DMS79 treated with DMSO at 0.1 percent for 48 hours (cell line): ENCODE measurements at places on chromosomes 6 and 20.

DNA sequence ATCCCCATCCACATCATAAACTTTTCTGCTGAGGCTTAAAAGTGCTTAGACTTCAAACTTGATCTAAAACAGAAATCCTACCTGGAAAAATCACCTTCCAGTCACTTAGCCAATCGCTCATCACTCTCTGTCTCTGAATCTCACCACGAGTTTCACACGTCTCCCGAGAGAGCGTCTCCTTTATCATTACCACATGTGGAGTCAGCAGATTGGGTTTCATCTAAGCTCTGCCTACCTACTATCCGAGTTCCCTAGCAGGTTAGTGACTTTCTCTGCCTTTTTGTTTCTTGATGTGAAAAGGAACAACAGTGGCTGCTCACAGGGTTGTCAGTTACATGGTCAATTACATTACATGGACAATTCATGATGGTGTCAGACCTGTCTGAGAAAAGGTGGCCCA lies 286.2 kb downstream of the ESR1 start:
- DNase-seq: no peak

GRCh38 chr6:41736186-41736733 lies 852 bp upstream of the TFEB start:
- DNase-seq: no peak

DNA sequence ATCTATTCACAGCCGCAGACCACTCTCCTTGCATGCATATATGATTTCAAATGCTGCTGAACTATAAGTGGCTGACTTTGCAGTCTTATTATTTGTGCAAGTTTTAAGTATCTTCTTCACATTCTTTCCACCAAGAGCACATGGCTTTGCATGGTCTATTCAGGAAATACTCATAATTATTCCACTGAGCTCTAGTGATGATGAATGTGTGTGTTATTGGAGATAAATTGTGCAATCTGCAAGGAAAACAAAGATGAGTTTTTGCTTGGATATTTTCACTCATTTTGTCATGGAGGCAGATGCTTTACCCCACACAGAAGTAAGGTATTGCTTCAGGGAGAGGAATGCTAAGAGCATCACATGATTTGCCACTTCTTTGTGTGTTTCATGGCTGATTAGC lies 764.6 kb downstream of the TBC1D32 start:
- no peak for DNase-seq

- DNase-seq: no peak
Measured at GRCh38 chr6:24233813-24234442, 107.9 kb downstream of the NRSN1 start.

- no peak for DNase-seq
Measured at GRCh38 chr6:76719449-76719848, 647.0 kb upstream of the IMPG1 start.

- peak; percentile 44 for DNase-seq
Measured at GRCh38 chr6:125301435-125302391, at the start of gene HDDC2. Gene HDDC2, minus strand, starts transcription at chr6:125301967. Its CDS starts 35 bp downstream, at chr6:125301932.

- DNase-seq: no peak
Measured at GRCh38 chr6:167826896-167827582, at the start of gene AFDN. Gene AFDN, plus strand, starts transcription at chr6:167826911. Its CDS starts 222 bp downstream, at chr6:167827133.

DNA sequence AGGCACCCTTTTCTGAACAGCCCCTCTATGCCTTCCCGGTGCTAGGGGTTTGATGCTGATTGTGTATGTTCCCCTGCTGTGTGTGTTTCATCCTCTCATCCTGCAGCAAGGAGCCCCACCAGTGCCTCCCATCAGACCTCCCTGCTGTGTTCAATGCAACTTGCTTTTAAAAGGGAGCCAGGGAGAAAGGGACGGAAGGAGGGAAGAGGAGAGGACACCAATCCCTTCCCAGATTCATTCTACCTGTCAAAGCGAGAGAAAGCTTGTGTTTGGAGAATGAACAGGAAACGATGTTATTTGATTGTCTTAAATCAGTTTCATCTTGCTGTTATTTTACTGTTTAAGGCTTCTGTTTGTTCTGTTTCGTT lies 259.2 kb downstream of the ADGB start:
- DNase-seq: no peak

- DNase-seq: peak; percentile 17
Measured at GRCh38 chr6:106097411-106098231, 11.5 kb downstream of the PRDM1 start.

- DNase-seq: no peak
Measured at GRCh38 chr6:147133669-147134068, 70.5 kb upstream of the STXBP5 start.

DNA sequence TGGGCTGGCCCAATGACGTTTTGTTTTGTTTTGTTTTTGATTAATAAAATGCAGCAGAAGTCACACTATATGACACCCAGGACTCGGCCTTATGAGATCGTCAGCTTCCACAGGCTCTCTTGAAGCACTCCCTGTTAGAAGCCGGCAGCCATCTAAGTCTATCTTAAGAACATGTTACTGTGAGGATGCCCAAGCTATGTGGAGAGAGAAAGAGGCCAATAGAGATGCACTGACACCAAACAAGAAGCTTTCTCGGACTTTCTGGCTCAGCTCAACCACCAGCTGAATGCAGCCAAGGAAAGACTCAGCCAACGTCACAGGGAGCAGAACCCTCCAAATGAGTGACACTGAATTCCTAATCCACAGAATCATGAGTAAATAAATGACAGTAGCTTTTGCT lies 14.0 kb downstream of the SGK1 start:
- DNase-seq: no peak

DNA sequence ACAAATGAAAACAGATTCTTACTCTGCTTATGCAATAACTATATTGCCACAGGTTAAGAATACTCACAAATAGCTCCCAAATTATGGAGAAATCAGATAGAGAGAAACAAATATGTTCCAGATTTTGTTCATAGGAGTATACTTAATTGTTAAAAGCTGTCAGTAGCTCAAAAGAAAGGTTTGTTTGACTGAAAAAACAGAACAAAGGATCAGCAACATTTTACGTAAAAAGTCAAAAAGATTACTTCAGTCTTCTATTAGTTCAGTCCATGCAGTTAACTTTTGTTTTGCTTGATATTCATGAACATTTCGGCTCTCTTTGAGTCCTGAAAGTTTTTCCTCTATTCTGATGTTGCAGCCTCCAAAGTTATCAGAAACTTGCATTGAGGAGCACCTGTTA lies 13.4 kb upstream of the NANP start:
- no peak for DNase-seq

- no peak for DNase-seq
Measured at GRCh38 chr6:92688342-92688741, 731.0 kb downstream of the EPHA7 start.

DNA sequence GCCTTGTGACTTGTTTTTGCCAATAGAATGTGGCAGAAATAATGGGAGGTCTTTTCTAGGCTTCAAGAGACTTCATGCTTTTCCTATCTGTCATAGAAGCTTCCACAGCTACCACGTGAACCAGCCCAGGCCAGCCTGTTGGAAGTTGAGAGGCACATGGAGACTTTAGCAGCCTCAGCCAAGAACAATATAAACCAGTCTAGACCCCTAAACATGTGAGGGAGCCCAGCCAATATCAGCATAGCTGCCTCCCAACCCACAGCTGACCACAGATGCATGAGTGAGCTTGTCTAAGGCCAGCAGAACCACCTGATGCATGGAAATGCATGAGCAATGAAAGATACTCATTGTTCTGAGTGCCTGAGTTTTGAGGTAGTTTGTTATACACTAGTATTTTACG lies 540.7 kb upstream of the BTBD3 start:
- DNase-seq: no peak
